ENCODE measurements at places on chromosomes 5 and 9.
A peak's percentile ranks its signal among the peaks of the same experiment; 100 is the strongest.

- DNase-seq: no peak
Measured at GRCh38 chr9:36486329-36486932, 86.3 kb upstream of the MELK start.

DNA sequence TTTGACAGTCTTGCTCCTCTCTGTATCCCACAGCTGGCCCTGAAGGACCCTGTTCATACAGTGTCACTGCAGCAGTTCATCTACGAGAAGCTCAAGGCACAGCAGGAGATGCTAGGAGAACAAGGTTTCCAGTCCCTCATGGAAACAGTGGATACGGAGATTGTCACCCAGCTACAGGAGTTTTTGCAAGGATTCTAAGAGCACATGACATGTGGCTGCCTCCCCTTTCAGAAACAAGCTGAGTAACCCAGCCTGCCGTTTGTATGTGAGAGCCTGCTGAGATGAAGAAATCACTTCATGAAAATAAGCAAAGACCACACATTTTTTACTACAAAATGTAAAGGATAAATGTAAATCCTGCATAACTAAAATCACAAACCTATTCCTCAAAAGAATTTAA is 48.5 kb downstream of the LRRC70 start:
- no peak for DNase-seq

GRCh38 chr5:164799391-164799790 is 1294.0 kb downstream of the MAT2B start:
- no peak for DNase-seq

DNA sequence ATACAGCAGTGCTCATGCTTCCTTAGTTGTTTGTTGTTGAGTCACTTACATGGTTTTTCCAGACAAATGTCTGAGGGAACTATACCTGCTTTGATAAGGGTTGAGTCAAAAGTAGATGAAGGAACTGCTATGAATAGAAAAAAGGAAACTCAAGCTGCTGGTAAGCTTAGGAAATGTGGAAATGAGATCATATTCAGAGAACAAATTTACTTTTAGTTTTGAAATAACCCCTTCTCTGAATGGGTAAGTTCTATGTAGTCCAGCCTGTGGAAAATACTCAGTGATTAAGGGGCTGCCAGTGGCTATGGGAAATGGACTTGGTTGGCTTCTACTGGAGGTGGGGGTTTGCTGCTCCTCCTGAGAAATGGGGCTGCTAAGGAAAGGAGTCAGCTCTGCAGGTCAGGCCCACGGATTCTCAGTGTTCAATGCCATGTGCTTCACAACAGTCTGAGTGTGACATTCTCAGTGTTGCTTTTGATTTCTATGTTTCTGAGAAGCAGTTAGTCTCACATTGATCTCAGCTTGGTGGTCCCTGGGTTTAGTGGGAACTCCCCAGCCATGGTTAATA is 47.7 kb upstream of the GLRX start:
- peak; percentile 87 for DNase-seq

- no peak for DNase-seq
Measured at GRCh38 chr5:103519550-103519949, 43.0 kb downstream of the NUDT12 start.

- DNase-seq: no peak
Measured at GRCh38 chr9:121863955-121864354, 212.5 kb downstream of the DAB2IP start.

- no peak for DNase-seq
Measured at GRCh38 chr5:143011585-143011984, 241.4 kb downstream of the ARHGAP26 start.

DNA sequence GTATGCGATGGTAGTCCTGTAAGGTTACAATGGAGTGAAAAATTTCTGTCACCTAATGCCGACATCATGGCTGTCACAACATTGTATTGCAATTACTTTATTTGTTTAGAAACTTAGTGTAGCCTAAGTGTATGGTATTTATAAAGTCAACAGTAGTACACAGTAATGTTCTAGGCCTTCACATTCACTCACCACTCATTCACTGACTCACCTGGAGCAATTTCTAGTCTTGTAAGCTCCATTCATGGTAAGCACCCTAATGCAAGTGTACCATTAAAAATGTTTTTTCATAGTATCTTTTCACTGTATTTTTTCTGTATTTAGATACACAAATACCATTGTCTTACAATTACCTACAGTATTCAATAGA is 58.5 kb downstream of the ATP10B start:
- DNase-seq: no peak

- peak; percentile 78 for DNase-seq
Measured at GRCh38 chr9:37464426-37465248, 613 bp downstream of the ZBTB5 start.

DNA sequence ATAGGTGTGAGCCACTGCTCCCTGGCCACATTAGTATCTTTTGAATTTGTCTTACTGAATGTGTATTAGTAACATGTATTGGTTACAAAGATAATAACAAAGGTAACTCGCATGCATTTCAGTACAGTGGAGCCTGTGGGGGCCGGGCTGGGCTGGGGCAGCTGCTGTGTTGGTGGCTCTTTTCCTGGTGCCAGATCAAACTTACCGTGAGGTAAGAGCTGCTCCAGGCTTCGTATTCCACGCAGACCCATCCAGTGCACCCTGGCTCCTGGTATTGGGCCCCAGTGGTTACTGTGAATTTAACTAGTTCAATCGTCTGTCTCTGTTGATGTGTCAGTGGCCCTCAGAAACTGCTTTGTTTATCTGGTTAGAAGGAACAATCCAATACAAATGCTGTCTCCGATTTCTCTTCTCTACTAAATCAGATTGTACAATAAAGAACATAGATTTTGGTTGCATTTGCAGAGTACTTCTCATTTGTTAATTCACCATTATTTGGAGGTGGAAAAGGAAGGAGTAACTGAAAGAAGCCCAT is 15.6 kb downstream of the PRRC2B start:
- no peak for DNase-seq

DNA sequence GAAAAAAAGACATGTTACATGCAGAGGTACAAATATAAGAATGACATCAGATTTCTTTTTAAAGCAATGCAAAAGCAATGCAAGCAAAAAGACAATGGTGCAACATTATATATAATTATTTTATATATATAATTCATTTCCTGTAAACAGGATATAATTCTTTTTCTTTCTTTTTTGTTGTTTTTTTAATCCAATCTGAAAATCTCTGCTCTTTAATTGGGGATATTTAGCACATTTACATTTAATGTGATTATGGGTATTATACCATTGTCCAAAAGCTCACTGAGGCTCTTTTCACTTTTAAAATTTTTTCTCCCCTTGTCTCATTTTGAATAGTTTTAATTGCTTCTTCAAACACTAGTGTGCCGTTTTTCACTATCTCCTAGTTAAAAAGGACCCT is 148.9 kb downstream of the FGF18 start:
- DNase-seq: no peak

- peak; percentile 25 for DNase-seq
Measured at GRCh38 chr9:116737152-116737546, 50.0 kb downstream of the TRIM32 start.

- DNase-seq: no peak
Measured at GRCh38 chr9:93910196-93910595, 45.0 kb downstream of the BARX1 start.

DNA sequence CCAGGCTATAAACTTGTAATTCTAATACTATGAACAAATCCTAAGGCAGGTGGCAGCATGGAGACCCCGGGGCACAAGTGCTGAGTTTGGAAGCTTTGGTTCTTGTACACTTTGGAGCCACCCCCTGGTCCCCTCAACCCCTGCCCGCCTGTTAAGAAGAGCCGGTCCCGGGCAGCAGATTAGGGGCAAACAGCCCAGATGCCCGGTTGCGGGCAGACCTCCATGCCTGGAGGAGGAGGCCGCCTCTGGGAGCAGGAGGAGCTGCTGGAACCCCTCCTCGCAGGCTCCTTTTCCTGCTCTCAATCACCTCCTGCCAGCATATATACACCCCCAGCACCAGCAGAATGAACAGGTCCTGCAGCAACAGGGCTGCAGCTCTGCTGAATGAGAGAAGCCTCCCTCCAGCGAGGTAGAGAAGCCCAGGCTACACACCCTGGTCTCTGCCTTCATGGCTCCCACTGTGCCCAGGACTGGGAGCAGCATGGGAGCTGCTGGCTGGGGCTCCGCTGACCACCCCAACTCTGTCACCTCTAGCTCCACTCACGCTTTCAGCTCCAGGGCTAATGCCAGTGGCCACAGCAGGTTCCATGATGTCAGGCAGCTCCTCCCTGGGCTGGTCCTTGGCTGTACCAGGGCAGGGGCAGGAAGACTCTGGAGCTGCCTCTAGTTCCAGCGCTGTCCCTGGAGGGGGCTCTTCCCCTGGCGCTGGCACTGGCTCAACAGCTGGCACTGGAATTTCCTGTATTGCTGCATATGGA is 1713.5 kb upstream of the ACO1 start:
- DNase-seq: no peak

- DNase-seq: no peak
Measured at GRCh38 chr5:1431021-1431811, 14.0 kb downstream of the SLC6A3 start.

GRCh38 chr9:20884985-20885593 is 146.4 kb downstream of the HACD4 start:
- DNase-seq: peak; percentile 41

GRCh38 chr5:137328463-137328862 is 170.7 kb downstream of the SPOCK1 start:
- no peak for DNase-seq

DNA sequence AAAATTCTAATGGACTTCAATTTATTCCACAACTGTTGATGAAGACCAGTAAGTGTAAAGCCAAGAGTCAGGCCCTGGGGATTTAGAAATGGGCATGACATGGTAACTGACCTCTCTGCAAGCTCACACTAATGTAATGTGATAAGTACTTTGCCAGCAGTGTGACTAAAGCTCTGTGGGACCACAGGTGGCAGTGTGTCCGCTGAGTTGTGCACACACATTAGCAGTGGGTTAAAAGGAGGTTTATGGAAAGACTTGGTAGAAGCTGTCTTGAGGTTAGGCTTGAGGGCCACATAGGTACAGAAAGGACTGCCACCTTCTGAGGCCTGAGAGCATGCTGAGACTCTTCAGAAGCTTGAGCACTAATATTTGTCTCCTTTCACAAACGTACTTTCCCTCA is 67.6 kb downstream of the UBAP1 start:
- no peak for DNase-seq

DNA sequence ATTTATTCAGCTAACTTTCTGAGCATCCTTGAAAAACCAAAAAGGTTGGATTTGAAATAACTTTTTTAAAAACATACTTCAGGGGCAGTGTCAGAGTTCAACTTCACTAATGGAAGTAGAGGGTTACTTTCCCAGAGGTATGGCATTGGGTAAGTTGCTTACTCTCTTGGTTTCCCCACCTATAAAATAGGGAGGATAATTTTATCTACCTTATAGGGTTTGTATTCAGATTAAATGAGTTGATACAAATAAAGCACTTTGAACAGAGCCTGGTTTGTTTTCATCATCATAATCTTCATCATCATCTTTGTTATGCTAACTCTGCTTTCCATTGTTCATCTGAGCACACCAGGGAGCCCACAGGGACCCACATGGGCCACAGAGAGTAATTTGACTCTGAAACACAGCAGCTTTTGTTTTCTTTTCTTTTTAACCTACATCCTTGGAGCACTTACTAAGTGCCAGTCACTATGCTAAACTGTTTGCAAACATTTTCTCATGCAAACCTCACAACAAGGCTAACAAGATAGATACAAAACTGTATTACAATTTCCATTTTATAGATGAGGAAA is 179.1 kb upstream of the SLC24A2 start:
- DNase-seq: no peak

DNA sequence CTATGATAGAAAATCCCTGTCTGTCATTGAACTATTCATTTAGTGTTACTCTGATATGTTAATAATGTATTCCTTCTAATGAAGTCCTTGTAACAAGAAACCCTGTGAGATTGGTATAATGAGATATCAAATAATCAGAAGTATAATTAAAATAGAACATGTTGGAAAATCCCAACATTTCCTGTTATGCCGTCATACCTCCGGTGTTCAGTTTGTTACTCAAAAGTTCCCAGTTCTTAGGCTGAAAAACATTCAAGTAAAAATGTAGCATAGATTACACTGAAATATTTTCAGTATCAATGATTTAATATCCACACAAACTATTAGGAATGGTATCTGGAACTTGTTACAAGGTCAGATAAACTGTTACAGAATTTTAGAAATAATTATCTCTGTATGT is 227.5 kb downstream of the GNA14 start:
- DNase-seq: no peak

- peak; percentile 69 for DNase-seq
Measured at GRCh38 chr5:124651663-124652513, 94.6 kb downstream of the ZNF608 start.

GRCh38 chr5:180865981-180866695 is 5.1 kb upstream of the ZFP62 start:
- no peak for DNase-seq

DNA sequence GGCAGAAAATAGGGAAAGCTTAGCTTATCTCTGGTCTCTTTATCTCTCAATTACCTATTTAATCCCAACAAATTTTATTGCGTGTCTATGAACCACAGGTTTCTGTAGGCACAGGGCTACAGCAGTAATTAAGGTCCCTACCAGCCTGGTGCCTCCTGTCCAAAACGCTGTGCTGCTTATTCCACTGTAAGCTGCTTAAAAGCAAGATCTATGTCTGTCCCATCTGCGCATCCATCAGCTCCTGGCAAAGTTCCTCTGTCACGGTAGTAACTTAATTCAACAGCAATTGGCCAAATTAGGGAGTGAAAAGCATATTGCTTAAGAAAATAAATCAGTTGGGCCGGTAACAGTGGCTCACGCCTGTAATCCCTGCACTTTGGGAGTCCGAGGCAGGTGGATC is 235.8 kb upstream of the VLDLR start:
- DNase-seq: no peak

- DNase-seq: no peak
Measured at GRCh38 chr9:12923468-12924009, 148.7 kb downstream of the LURAP1L start.

DNA sequence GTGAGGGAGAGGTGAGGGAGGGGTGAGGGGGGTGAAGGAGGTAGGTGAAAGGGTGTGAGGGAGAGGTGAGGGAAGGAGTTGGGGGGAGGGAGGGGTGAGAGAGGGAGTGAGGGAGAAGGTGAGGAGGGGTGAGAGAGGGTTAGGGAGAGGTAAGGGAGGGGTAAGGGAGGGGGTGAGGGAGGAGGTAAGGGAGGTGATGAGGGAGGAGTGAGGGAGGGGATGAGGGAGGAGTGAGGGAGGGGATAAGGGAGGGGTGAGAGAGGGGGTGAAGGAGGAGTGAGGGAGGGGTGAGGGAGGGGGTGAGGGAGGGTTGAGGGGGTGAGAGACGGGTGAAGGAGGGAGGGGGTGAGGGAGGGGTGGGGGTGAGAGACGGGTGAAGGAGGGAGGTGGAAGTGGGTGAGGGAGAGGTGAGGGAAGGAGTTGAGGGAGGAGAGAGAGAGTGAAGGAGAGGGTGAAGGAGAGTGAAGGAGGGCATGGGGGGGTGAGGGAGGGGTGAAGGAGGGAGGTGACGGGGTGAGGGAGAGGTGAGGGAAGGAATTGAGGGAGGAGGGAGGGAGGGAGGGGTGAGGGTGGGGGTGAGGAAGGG is 18.5 kb downstream of the NINJ1 start:
- DNase-seq: no peak

- DNase-seq: no peak
Measured at GRCh38 chr5:57566914-57567313, 84.3 kb upstream of the ACTBL2 start.

All from CD14-positive monocyte (primary cell).